ENCODE measurements at places on chromosomes 7 and 10. TPM values are rescaled to one million over a fixed set of nuclear protein-coding genes. Genes with fewer than 3 reads are reported as not detected.

PAPSS2 gene
- total RNA-seq: 24.0 TPM

DNA sequence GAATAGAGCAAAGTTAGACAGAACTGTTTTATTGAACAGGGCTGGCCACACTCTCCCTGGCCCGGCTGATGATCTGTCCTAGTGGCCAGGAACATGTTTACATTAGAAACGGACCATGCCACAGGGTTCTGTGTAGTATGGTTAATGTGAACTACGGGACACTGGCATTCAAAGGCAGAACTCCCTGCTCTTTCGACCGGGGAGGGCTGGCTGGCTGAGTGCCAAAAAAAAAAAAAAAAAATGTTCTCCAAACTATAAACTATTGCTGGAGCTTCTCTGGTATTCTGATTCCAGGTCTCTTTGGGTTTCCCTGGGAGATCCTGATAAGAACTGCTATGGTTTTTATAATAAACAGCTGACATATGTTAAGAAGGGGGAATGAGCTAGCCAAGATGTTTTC, 1262.6 kb upstream of the SORCS1 start:
- DNase-seq: no peak

- no peak for DNase-seq
Measured at GRCh38 chr7:140902303-140902953, 22.3 kb downstream of the BRAF start.

DNA sequence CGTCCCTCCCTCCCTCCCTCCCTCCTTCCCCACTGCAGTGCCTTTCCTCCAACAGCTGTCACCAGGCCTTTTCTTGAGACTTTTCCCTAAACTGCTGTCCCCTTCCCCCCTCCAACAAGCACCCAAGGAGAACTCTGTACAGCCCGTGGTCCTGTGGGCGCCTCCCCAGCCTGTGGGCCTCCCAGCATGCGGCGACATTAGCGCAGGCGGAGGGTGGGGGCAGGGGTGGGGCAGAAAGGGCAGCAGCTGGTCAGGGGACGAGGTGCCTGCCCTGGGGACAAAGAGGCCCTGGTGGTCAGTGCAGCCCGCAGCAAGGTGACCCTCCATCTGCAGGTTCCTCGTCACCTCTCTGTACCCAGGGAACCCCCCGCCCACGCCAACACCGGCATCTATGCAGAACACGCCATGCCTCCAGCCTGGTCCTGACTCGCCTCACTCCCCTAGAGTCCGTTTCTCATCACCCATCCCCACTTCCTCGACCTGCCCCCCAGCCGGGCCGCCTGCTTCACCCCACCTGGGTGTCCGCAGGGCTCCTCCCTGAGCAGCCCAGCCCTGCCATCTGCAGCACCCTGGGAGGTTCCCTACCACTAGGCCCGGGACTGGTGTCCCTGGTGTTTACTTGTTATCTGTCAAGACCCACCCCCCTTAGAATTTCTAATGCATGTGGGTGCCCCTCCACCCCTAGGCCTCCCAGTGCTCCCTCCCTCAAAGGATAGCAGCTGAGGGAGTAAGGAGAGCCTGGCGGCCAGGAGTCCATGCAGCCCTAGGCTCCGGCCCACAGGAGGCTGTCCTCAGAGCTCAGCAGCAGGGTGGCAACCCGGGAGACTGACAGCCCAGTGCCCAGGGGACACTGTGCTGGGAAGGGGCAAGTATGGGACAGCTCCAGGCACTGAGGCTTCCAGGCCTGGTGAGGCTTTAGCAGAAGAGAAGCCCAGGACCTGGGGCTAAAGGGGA, 147.8 kb downstream of the ARHGAP22 start:
- DNase-seq: no peak

All from left cardiac atrium (tissue), 4 donors.